ENCODE measurements at places on chromosomes 1 and 21. TPM values are rescaled to one million over a fixed set of nuclear protein-coding genes. Genes with fewer than 3 reads are reported as not detected.

AADACL3 gene
- not detected for total RNA-seq

TFF2 gene
- not detected for total RNA-seq

ECM1 gene
- total RNA-seq = 16.9 TPM

LMOD1 gene
- total RNA-seq = 24.2 TPM

NKAIN1 gene
- not detected for total RNA-seq

RUNX3 gene
- 13.1 TPM for total RNA-seq

KCNJ6 gene
- 0.09 TPM for total RNA-seq
